Activated naive CD8-positive, alpha-beta T cell treated with anti-CD3 and anti-CD28 coated beads, Interleukin-2, amount 50 U/mL, for 24 hours (primary cell): ENCODE measurements at places on chromosomes 3 and 15.

- DNase-seq: no peak
Observed at GRCh38 chr15:81863162-81863561, 182.7 kb downstream of the MEX3B start.

- no peak for DNase-seq
Observed at GRCh38 chr15:80159301-80159700, 6.5 kb downstream of the FAH start.

DNA sequence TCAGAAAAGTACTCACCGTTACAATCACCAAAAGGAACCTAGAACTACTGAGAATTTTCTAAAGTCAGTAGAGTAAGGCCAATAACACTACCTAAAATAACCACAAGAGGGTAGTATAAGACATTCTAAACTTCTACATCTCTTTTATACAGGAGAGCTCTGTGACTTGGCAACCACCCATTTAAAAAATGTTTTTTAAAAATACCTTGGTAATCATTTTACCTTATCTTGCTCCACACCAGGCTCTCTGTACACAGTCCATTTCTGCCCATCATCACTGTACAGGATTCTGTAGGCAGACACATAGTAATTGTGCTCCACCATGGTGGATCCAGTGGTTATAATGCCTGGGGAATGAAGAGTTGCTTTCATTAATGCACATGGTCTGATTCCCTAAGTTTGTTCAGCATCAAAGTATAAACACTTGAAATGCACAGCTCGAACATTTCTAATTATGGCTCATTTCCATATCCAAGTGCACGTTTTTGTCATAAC, 54.5 kb downstream of the ST3GAL6 start:
- no peak for DNase-seq

GRCh38 chr3:99878005-99878404, 60.3 kb downstream of the CMSS1 start:
- no peak for DNase-seq

- no peak for DNase-seq
Observed at GRCh38 chr15:72099155-72099554, 18.8 kb downstream of the MYO9A start.

- DNase-seq: no peak
Observed at GRCh38 chr3:31364711-31365110, 168.0 kb upstream of the STT3B start.

DNA sequence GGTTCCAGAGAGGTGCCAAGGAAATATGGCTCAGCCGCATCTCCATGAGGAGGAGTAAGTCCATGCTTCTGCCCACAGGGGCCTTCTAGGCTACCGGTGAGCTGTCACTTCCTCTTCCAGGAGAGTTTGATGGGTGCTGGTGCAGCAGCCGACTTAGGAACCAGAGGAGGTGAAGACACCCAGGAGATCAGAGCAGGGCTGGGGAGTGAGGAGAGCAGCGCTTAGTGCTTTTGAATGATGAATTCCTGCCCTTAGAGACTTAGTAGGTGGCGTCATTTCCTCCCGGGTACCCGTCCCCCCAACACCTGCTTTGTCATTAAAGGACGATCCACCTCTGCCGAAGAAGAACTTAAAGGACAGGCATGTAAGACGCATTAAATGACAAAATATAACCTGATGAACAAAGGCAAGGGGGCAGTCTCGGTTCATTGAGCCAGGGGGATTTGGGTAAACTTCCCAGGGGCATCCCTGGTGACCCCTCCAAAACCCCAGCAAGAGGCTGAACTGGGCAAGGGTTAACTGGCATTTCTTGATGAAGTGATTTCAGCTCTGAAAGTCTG, 67.6 kb downstream of the HES1 start:
- DNase-seq: peak; percentile 18

- DNase-seq: no peak
Observed at GRCh38 chr3:47359323-47359722, 21.5 kb upstream of the PTPN23 start.

DNA sequence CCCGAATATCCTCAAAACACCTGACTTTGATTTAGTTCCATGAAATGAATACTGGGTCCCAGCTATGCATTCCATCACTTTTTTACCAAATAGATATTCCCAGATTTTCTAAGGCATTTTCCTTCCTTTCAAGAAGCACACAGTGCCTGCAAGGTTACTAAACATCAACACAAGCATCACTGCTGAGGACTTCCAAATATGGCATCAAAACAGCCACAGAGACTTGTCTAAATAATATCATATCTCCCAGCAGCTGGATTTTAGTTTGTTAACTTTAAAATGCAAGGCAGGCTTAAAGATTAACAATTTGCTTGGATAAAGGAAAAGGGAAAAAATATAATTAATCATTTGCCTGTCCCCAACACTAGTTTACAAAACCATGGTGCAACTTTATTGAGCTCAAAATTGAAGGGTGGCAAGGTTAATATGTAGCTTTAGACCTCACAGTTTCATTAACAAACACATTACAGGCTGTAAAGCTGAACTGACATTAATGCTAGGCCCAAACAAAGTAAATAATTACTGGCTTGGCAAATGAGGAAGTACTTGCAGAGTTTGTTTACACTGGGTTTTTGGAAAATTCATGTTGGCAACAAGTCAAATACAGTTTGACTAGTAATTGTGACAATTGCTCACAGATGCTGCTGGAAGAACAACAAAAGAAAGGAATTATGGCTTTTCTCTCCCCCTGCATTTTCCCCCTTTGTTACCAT, 401.7 kb upstream of the CDIN1 start:
- no peak for DNase-seq

DNA sequence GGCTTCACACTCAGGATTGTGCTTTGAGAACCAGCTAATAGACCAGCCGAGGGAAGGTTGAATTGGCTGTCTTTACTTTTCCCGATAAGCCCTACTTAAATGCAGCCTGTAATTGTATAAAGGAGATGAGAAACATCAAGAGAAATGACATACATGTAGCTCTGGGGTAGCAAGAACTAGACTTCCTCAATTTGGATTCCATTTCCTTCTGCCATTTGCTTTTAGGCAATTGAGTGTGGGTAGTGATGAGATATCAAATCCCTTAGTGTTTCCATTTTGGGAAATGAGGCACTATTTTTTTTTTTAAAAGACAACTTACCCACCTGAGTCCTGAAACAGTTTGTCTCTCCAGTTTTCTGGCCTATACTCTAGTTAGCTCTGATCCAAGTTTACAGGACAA, 2.2 kb downstream of the INAFM2 start:
- no peak for DNase-seq

DNA sequence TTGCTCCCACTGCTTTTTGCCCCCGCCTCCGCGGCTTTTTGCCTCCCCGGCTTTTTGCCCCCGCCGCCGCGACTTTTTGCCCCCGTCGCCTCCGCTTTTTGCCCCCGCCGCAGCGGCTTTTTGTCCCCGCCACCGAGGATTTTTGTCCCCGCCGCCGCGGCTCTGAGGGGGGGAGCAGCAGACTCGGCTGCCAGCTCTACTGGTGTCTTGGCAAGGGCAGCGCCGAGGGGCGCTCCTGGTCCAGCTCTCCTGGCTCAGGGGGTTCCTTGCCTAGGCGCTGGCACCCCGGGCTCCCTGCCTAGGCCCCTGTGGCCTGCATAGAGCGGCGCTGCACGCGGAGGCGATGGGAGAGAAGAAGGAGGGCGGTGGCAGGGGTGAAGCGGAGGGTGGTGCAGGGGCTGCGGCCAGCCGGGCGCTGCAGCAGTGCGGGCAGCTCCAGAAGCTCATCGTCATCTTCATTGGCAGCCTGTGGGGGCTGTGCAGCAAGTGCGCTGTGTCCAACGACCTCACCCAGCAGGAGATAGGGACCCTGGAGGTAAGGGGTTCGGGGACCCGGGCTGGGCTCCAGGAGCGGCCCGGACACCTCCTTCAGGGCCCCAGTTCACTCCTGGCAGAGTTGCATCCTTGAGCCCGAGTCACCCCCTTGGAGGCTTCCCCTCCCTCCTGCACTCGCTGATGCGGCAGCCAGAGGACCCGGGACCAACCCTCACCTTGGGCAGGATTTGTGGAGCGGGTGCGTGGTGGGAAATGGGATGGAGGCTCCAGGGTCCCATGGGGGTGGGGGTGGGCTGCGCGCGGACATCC, 642.4 kb downstream of the GOLGA6L6 start:
- DNase-seq: no peak

DNA sequence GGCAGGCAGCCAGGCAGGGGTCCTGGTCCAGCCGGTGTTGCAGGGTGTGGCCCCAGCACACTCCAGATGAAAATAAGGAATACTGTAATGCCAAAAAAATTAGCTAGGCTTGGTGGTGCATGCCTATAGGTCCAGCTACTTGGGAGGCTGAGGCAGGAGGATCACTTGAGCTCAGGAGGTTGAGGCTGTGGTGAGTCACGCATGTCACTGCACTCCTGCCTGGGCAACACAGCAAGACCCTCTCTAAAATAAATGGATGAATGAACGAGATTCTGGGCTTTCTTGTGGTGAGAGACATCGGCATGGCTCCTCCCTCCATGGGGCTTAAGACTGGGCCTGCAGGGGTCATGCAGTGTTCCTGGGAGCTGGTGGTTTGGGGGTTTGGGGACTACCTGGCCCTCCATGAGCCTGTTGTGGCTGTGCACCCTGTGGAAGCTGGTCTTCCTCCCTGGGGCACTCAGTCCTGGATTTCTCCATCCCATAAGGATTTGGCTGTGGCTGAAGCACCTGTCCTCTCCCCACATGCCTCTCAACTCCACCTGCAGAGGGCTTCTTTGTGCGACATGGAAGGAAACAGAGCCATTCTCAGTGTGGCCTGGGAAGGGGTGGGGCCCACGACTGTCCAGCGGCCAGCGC, 7.6 kb upstream of the RCCD1 start:
- no peak for DNase-seq

DNA sequence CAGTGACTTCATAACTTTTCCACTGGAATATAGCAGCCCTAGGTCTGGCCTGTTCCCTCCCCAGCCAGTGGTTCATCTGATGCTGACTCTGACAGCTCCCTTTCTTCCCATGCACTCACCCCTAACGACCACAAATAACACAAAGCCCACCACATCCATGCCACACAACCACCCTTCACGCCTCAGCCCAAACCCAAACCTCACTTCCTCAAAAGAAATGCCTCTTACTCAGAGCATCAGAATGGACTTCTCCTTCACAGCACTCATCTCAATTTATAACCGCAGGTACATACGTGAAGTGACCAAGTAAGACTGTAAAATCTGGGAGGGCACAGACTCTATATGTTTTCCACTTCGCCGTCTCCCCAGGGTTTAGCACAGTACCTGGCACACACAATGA, 1.1 kb downstream of the RBSN start:
- DNase-seq: peak; percentile 45

DNA sequence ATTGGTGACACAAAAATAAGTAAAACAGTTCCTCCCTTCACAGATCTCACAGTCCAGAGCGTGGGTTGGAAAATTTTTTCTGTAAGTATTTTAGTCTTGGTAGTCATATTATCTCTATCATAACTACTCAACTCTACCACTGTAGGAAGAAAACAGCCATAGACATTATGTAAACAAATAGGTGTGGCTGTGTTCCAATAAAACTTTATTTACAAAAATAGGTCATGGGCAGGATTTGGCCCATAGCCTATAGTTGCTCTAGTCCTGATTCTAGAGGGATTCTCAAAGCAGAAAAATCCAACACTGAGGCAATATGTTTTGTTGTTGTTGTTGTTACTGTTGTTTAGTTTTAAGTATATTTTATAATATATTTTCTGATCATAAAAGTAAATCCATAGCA, 206.1 kb upstream of the GADL1 start:
- no peak for DNase-seq

GRCh38 chr3:87920549-87920948, 138.3 kb downstream of the CGGBP1 start:
- no peak for DNase-seq

DNA sequence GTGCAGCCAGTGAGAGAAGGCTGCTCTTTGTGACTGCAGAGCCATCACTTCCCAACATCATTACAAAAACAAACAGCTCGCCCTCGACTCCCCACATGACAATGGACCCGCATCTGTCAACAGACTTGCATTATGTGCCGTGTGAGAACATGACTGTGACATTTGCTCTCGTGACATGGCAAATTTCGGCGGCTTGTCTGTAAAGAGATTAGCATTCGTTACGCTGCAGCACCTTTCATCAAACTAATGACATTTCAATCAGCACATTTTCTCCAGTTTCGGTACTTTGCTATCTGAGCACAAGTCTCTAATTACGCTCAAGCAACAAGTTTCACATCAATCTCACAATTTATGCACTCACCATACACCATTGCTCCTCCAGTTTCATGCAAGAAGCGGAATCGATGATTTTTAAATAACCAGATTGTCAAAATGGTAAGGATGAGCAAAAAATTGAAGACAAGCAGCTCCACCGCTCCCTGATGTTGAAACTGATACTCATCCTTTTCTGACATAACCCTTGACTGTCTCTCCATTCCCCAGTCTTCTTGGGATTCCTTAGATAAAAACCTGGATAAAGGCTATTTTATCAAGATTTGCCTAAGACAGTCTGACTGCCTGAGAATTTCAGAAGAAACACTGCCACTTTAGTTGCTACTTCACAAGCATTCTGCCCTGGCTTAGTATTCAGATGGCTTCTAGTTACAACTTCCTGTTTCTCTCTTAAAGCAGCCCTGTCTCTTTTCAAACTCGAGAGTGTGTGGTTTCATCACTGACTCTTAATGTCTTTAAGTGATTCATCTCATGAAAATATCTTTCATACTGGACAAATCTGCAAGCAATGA, at the start of gene SLC9A9:
TSS of gene SLC9A9 (minus strand) at position 682 of the 845 bp plus-strand sequence. CDS start at position 536, 146 bp downstream.
- DNase-seq: peak; percentile 33

- peak; percentile 84 for DNase-seq
Observed at GRCh38 chr15:31128919-31129768, 27.6 kb upstream of the TRPM1 start.

GRCh38 chr15:89113296-89114024, 25.2 kb downstream of the ABHD2 start:
- DNase-seq: no peak

DNA sequence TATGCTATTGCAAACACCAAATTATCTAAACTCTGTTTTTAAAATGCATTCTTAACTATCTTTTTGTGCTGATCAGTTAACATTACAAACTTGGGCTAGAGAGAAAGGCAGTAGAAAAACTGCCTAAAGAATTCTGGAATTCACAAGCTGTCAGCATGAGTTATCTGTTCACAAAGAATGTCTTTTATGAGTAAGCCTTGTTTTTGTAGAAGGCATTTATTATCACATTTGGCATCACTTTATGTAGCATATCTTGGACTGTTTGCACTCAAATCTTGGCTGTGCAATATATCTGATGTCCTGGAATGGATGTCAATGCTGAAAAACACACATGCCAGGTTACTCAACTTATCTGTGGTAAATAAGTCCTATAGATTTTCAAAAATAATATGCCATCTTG, 15.5 kb upstream of the BCHE start:
- no peak for DNase-seq

GRCh38 chr15:89442671-89443307, 53.6 kb downstream of the RHCG start:
- peak; percentile 73 for DNase-seq

GRCh38 chr3:125662675-125663074, 67.4 kb upstream of the OSBPL11 start:
- no peak for DNase-seq
